ENCODE measurements at places on chromosomes 4 and X.
A peak's percentile ranks its signal among the peaks of the same experiment; 100 is the strongest.

GRCh38 chr4:33649015-33649414 lies 2595.3 kb downstream of the ARAP2 start:
- DNase-seq: peak; percentile 31

- DNase-seq: no peak
Observed at GRCh38 chr4:147846318-147847155, 114.6 kb downstream of the ARHGAP10 start.

- no peak for DNase-seq
Observed at GRCh38 chr4:123830930-123831329, 434.3 kb downstream of the SPRY1 start.

DNA sequence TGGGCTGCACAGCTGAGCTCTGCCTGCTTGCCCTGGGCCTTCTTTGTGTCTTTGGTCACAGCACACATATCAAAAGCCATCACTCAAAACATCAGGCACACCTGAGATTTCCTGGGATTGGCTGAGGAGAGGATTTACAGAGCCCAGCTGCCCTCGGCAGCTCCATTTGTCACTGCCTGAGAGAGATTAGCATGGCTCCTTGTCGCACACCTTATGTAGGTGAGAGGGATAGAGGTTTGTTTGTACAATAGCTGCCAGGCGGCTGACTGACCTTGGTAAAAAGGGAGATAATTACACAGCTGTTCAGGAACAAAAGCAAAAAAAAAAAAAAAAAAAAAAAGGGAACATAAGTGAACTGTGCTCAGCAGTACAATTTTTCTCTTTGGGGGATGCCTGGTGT lies 63.2 kb downstream of the MGST2 start:
- DNase-seq: no peak

GRCh38 chr4:173990126-173990868 lies 293.2 kb downstream of the FBXO8 start:
- peak; percentile 75 for DNase-seq

GRCh38 chr4:27357283-27357682 lies 496.6 kb downstream of the STIM2 start:
- no peak for DNase-seq

DNA sequence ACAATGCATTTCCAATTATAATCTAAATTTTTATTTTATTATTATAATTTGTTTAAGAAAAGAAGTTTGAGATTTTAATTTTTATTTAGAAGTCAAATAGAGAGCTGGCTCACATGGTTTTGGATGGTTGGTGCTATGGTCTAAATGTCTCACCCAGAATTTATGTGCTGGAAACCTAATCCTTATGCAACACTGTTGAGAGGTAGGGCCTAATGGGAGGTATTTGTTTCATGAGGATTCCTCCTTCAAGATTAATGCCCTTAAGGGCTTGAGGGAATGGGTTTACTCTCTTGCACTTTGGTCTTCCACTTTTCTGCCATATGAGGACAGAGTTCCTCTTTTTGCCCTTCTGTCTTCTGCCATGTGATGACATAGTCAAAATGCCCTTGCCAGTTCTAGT lies 960.5 kb upstream of the IGFBP7 start:
- DNase-seq: no peak
